ENCODE measurements at places on chromosomes 4 and X.

DNA sequence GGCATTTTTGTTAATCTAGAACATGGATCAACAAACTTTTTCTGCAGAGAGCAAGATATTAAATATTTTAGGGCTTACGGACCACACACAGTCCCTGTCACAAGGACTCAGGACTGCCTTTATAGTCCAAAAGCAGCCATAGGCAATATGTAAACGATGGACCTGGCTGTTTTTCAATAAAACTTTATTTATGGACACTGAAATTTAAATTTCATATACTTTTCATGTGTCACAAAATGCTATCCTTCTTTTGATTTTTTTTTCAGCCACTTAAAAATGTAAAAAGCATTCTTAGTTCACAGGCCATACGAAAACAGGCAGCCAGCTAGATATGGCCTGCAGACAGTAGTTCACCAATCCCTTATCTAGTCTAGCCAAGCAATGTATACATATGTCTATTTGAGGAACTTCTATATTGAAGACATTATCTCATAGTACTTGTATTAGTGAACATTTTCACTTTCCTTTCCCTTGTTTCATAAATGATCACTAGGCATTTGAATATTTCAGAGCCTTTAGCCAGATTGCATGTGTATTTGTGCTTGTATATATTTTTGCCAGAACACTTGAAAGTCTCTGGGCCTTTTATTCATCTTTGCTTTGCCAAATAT, 350.9 kb downstream of the RPA4 start:
- DNase-seq: peak; percentile 53

DNA sequence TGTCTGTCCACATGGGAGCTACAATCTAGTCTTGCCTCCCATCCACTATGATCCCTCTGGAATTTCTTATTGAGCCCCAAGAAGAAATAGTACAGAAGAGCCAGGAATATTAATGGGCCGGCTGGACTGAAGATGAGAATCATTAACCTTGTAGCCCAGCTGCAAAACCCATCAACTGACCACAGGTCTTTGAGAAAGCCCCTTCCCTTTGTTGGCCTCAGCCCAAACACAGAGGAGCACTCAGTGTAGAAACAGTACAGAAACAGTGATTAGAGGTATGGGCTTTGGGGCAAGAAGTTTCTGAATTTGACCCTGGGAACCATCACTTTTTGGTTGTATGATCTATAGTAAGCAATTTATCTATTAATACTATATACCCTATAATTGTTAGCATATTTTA, 76.8 kb upstream of the RAB40AL start:
- DNase-seq: no peak

DNA sequence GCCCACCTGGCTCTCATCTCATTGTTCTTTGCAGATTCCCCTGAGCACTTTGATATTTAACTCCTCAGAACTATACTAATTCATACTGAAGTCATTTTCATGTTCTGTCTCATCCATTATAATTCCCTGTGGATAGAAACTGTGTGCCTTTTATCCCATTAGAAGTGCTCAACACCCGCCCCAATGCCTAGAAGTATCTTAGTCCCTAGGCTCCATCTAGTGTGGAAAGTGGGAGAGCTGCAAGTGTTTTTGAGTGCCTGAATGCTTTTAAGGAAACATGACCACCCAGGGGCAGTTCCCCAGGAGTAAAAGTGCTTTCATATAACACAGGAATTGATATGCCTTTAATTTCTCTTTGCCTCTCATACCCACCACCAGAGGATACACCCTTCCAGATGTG, 117.0 kb downstream of the CHRDL1 start:
- DNase-seq: no peak

DNA sequence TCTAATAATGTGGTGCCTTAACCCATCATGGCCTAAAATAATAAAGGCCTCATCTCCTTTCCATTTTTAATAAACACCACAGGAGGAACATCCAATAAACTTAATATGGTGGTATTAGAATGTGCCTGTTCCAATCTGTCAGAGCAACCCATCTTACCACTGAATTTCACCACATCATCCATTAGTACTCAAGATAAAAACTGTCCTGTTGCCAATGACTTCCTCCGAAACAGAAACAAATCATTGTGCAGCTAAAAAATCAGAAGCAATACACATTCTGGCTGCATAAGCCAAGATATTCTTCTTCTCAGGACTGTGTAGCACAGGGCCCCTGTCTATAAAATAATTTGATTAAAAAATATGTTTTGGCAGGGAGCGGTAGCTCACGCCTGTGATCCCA, 18.5 kb downstream of the TLR10 start:
- DNase-seq: no peak

DNA sequence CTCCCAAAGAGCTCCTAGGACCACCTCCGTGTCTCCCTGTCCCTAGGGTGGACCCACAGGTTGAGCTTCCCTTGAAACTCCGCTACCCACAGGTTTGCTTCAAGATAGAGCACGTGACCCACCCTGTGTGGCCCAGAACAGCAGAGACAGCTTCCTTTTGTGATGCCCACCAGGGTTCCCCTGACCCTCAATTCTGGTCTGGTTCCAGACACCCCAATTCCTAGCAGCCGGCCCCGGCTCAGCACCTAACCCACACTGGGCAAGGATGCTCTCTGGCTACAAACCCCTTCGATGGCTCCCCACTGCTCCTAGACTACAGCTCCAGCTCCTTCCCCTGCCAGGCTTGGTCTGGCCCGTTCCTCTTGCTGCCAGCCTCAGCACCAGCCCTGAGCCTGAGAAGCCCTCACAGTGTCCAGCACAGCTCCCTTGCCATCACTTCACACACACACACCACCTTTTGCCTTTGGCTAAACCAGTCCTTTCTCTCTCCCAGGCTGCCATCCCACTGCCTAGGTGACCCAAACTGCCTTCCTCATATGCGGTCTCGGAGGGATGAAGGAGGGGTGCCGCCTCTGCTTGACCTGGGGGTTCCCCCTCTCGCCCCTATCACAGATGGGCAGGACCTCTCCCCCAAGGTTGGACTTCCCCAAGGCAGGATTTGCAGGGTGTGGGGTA, 6.2 kb downstream of the PNCK start:
- DNase-seq: no peak

DNA sequence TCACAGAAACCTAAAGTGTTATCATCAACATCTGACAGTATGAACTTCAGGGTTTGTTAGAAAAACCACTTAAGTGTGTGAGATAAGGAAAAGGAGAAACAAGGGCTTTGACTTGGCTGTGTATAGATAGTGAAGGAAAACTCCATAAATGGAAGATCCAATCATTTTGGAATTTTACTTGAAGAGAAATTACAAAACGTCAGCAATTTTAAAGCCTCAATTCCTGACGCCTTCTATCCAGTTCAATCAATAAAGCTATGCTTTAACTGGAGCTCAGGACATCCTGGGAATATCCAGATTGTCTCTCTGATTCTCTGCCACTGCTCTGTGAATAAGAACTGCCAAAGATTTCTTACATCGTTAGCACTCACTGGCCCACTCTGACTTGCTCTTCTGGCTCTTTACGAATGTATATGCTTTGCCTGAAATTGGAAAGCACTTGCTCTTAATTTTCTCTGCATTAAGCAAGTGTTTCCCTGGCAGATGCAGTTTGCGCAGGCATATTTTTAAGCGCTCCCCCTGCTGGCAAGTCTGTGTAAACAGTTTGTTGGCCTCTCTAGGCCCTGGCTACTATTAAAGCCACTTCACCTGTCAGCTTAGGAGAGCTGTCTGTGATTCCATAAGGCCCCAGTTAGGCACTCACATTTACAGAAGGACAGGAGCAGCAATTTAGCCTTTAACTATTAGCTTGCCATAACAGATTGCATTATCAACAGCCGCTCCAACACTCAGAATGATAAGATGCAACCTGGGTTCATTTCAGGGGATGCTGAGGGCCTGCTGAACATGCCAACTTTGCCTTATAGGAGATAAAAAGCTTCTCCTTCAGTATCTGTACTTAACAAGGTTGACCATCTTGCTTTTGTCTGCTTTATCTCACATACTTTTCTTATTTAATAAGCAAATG, 251.4 kb upstream of the DDX53 start:
- DNase-seq: peak; percentile 37

- DNase-seq: no peak
Measured at GRCh38 chrX:15301924-15302323, 13.5 kb downstream of the ASB11 start.

DNA sequence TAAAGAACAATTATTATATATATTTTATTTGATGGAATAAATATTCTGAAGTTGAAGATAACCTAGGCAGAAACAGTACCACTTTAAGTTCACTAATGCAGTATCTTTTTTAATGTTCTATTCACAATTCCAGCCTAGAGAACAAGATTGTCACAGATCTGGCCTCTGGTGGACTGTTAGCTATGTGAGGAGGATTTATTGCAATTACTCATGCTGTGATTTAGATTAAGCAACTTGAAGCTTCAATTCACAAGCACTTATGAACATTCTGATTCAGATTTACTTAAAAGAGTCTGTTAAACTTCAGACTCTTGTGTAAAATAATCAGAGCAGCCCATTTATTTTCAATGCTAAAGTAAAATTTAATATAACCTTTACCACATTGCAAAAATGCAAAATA, 1489.8 kb downstream of the STIM2 start:
- DNase-seq: no peak

GRCh38 chr4:113452868-113453620, 308.5 kb downstream of the CAMK2D start:
- no peak for DNase-seq

DNA sequence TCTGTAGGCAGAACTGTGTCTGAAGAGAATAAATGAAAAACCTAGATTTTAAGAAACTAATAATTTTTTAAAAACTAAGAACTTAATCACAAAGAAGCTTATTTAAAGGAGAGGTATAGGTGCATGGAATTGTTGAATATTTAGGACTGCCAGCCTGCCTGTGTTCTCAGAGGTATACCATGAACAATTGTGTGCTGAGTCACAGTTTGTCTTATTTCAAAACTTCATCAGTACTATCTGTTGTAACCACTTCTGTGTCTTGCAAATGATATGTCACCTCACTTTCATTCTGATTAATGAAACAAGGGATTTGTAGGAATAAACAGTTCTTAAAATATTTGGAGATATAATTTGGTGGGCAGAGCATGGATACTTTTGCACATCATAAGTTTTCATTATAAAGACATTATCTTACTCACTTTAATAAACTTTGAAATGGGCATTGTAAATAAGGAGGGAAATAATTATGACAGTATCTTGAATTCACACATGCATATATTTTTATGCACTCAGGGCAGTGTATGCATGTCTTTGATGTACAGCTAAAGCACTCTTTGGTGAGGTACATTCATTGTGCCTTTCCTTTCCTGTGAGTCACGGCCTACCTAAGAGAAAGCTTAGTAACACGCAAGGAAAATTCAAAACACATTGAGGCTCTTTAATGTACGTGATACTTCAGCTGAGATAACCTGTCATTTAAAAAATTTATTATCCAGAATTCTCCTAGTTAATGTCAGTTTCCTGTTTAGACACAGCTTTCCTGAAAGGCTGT, 31.7 kb downstream of the STOX2 start:
- no peak for DNase-seq

DNA sequence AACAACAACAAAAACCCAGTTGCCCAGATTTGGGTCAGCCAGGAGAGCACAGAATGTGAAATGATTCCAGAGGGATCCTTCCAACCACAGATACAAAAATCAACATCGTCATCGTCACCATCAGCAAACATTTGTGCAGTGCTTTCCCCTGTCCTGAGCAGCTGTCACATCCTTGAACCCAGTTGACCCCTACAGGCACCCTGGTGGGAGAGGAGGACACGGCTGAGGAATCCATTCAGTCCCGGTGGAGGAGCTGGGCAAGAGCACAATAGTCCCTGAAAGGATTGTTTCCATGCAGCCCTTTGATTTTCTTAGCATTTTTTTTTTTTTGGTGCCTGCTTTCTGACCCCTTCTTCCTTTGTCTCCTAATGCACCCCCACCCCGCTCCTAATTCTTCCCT, 37.1 kb upstream of the STX18 start:
- DNase-seq: no peak

DNA sequence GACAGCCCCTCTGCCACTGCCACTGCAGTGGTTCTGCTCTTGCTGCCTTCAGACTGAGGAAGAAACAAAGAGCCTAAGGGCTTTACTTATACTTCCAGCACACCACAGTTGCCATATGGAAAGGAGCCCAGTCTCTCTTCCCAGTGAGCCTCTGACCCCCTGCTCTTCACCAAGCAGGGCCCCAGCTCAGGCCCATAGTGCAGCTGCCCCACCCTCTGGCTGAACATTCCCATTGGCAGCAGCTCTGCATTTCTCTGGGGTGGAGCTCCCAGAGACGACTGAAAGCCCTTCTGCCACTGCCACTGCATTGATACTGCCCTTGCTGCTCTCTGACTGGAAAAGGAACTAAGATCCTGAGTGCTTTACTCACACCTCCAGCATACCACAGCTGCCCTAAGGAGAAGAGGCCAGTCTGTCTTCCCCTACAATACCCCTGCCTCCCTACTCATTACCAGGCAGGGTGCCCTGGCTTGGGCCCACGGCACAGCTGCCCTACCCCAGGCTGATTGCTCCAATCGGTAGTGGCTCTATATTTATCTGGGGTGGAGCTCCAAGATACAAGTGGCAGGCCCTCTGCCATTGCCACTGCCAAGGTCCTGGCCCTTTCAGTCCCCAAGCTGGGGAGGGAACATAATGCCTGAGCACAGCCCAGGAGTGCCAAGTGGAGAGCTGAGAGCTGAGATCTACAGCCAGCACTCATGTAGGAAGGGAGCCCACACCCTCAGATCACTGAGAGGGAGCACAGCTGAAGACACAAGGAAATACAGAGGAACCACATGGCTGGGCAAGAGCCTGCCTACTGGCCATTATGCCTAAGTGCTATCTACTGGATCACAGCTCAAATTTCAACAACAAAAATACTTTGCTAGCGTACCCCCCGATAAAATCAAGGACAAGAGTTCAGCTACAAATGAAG, 36.0 kb downstream of the AWAT2 start:
- DNase-seq: no peak

GRCh38 chr4:147786531-147786930, 54.6 kb downstream of the ARHGAP10 start:
- no peak for DNase-seq

GRCh38 chrX:150903110-150903508, 4.6 kb upstream of the CD99L2 start:
- DNase-seq: no peak

DNA sequence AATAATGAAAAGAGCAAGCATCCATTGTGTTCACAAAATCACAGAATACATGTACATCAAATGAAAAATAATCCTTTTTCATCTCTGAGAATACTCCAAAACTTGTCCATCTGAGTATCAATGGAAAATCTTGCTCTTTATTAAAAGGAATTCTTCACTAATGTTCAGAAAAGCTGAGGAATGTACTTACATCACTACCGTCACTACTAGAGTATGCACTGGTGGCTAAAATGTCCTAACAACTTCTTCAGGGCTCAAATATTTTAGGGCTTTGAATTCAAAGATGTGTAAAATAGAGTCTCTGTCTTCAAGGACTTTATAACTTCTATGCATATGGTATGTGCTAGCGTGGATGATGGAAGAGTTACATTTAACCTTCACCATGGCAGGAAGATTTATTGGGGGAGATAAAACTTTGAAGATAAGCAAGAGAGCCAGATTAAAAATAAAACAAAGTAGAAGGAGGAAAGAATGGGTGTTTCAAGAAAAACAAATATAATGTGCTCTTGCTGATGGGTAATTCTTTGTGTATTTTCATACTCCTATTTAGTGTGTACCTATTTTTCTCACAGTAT, 55.1 kb downstream of the DMD start:
- no peak for DNase-seq

Data from MM.1S (cell line).